CD4-positive, alpha-beta T cell treated with Interleukin-12 subunit alpha and Interleukin-12 subunit beta, for 1 hour (primary cell): ENCODE measurements at places on chromosomes 1 and 21.

DNA sequence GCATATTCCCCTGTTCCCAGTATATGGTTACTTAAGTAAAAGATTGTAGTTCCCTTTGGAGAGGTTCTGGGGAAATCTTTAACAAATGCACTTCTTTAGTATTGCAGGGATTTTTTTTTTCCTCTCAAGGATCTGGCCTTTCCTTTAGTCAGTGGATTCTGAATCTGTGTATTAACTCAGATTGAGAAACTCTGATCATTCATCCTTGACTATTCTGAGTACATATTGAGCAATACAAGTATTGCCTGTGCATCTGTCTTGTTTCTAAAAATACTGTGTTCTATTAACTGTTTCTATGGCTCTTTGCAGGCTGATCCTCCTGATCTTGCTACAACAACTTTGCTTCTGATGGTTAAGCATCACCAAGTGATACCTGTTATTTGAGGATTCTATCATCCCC, 67.8 kb upstream of the FGGY start:
- no peak for DNase-seq

- peak; percentile 55 for DNase-seq
These were observed 1.8 kb upstream of the MCOLN2 start for GRCh38 chr1:84998642-84999280.

- no peak for DNase-seq
These were observed 57.0 kb upstream of the CACYBP start for GRCh38 chr1:174942547-174943255.

GRCh38 chr1:39795651-39796050, 7.0 kb upstream of the BMP8B start:
- DNase-seq, result no peak

- no peak for DNase-seq
These were observed at the start of gene KCNA10 for GRCh38 chr1:110519125-110519810. Gene KCNA10, minus strand, starts transcription at chr1:110519175. Its CDS starts 388 bp downstream, at chr1:110518787.

DNA sequence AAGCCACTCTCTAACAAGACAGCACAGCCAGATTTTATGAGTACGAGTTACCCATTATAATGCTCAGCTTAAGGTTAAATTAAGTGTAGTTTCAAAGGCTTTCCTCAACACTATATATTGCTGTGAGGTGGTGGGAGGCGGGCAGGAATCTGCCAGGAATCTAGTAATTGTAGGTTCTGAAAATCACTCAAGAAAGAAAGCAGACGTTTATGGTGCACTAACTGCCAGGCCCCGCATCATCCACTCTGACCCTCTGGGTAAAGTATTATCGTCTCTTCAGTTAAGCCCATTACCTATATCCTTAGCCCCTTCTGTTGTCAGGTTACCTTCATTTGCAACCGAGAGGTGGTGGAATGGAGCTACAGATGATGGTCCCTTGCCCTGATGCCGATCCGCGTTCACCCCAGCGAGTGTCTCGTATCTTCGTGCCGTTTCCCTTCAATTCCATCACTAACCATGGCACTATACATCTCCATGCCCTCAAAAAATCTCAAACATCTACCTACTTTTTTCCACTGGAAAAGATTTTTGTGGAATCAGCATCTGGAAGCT, 12.4 kb downstream of the HMGN1 start:
- DNase-seq, result no peak

DNA sequence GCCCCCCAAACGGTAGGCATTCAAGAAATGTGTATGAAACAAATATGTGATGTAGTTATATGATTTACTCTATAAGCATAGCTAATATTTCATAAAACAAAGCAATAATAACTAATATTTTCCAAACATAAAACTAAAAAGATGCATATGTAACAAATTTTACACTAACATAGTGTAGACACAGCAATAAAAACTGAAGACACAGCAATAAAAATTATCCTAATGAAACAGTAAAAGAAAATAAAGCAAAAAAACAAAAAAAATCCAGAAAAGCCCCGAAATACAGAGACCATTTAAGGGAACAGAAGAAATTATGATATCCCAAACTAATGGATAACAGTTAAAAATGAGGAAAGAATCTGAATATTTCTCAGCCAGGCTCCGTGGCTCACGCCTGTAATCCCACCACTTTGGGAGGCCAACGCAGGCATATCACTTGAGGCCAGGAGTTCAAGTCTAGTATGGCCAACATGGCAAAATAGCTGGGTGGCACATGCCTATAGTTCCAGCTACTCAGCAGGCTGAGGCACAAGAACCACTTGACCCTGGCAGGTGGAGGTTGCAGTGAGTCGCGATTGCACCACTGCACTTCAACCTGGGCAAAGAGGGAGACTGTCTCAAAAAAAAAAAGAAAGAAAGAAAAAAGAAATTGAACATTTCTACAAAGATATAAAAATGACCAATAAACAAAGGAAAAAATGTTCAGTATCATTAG, 38.2 kb upstream of the PSMG1 start:
- no peak for DNase-seq

DNA sequence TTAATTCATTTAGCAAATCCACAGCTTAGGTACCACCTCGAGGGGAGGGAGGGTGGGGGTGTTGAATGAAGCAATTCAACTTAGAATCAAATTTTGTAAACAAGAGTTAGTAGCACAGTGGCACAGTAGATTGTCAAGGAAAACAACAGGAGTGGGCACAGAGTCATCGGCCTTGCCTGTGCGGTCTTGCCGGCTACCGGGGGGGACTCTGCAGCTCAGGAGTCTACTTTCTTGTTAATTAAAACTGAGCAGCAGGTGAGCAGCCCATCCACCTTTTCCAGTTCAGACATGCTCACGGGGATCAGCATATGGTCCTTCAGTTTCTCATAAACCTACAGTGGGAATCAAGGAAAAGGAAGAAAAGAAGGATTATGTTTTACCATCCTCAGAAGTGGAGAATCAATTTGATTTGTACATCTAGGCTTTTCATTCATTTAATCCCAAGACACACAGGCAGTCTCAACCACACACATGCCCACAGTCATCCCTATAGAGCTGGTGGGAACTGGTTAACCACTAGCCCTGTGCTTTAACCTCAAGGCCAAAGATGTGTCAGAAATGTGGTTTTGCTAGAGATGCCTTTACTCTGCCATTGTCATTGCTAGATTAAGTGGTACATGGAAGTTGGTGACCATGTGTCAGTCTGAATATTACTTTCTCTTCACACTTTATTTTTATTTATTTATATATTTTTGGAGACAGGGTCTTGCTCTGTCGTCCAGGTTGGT, 45.0 kb upstream of the BCL10 start:
- DNase-seq, result no peak

- no peak for DNase-seq
These were observed 37.6 kb upstream of the PGBD5 start for GRCh38 chr1:230463760-230464159.

DNA sequence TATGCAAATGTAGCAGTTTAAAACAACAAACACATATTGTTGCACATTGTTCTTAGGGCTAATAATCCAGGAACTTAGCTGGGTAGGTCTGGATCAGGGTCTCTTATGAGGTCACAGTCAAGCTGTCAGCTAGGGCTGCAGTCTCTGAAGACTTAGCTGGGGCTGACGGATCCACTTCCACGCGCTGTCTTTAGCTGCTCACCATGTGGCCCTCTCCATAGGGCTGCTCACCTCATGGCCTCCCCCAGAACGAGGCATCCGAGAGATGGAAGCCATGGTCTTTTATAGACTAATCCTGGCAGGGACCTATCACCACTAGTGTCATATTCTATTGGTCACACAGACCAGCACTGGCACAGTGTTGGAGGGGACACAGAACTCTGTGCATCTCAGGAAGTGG, 8.7 kb upstream of the OXCT2 start:
- no peak for DNase-seq

- no peak for DNase-seq
These were observed 184.1 kb downstream of the RASAL2 start for GRCh38 chr1:178277793-178278530.

- peak; percentile 81 for DNase-seq
These were observed at the start of gene S1PR1 for GRCh38 chr1:101236516-101237228. Gene S1PR1, plus strand, starts transcription at chr1:101237019. Its CDS starts 1,966 bp downstream, at chr1:101238985.

- no peak for DNase-seq
These were observed 49.8 kb upstream of the OLIG2 start for GRCh38 chr21:32975811-32976431.

GRCh38 chr1:19262744-19263143, 11.1 kb downstream of the MRTO4 start:
- DNase-seq, result no peak

DNA sequence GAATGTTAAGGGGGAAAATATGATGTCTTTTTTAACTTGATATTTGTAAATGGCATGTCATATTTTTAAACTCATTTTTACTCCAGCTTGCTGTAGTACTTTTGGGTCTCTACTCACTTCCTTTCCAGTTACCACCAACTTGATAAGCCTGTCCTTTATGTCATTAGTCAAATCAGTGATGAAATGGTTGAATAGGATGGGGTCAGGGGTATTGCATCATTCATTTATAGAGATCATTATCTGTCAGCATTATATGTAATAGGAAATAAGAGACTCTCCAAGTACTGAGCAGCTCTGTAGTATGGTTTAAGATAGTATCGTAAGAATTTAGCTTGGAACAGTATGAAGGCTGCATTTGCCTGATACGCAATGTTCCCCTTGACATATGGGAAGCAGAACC, 227.3 kb downstream of the BRINP3 start:
- no peak for DNase-seq

GRCh38 chr1:46735708-46736324, 16.9 kb upstream of the EFCAB14 start:
- DNase-seq, result peak; percentile 31

DNA sequence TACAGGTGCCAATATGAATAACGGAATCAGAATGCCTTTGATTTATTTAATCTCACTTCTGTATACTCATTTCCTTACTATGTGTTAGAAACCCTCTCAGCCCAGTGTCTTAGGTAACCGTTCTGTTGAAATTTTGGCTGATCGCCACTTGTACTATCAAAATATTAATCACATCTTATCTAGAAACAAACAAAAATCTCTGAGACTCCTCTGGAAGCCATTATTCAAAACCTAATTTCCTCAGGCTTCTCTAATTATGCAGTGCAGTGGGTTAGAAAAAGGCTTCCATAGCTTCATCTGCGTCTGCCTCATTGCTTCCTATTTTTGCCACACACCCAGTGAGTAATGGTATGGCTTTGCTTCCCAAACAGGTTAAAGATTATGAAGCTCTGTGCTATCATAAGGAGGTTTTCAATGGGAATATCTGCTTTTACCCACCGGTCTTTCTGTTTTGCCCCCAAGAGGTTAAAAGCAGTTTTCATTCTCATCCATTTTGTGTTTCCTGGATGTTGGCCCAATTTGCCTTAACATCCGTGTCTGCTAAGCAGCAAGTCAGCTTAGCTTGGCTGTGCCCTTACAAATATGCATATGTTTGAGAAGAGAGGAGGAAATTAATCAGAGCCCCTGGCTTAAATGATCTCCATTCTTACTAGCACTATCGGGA, 129.6 kb downstream of the RYR2 start:
- no peak for DNase-seq

- no peak for DNase-seq
These were observed 790 bp downstream of the TESK2 start for GRCh38 chr1:45490121-45490625.

DNA sequence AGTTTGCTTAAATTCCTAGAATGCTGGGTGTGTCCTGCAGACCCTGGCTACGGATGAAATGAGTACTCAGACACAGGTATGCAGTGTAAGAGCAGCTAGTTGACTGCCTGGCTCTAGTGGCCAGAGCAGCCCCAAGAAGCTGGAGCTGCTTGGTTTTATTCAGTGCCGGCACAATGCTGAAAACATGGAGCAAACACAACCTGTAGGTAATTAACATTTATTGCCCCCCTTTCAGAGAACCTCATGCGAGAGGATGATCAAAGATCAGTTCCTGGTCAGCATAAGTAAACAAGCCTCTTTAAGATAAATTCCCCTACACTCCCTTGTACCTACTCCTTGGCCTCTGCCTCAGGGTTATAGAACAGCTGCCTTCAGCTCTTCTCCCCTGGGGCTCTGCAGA, 43.2 kb downstream of the MRPS6 start:
- no peak for DNase-seq

DNA sequence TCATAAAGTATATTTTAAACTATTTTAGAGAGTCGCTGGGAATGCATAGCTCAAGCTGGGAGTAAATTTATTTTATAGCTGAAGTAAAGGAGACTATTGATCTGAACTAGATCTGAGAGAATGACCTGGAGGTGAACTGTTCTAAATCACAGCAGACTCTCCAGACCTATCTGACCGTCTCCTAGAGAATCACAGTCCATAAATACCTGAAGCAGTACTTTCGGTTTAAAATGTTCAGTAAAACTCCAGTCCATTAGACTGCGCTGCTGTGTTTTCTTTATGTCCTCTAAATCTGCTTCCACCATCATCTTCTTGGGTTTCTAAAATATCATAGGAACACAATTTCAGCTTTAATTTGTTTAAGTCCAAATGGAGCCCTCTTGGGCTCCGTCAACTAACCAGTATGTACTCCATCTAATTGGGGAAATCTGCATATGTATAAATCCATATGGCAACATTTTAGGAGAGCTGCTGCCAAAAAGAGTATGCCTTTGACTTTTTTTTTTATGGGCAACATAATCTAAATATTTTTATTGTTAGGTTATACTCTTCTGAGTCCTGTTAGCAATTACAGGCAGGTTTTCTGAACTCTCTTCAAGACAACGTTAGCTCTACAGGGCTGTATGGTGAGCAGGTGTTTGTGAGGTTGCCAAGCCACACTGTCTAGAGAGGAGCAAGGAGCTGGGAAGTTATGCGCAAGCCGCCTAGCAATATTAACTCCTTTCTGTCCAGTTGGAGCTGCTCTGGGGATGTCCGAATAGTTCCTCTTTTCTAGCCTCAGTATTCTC, 111.2 kb downstream of the SPAG17 start:
- DNase-seq, result no peak

- DNase-seq, result no peak
These were observed 3.5 kb downstream of the GCLM start for GRCh38 chr1:93905734-93906133.

DNA sequence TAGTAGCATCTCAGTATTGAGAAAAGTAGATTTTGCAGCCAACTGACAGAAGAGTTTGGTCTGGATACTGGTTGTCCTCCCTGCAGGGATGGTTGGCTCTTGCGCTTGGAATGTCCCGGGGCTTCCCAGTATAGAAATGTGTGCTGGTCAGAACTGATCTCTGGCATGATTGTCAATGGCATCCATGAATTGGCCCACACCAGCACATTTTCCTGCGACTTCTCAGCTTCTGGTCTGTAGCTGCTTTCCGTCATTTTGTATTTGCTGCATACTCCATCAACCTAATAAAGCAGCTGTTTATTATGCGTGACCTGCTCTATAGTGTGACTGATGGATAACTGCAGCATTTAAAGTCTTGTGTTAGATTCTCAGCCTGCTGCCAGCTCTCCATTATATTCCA, 203.7 kb downstream of the S1PR1 start:
- no peak for DNase-seq

DNA sequence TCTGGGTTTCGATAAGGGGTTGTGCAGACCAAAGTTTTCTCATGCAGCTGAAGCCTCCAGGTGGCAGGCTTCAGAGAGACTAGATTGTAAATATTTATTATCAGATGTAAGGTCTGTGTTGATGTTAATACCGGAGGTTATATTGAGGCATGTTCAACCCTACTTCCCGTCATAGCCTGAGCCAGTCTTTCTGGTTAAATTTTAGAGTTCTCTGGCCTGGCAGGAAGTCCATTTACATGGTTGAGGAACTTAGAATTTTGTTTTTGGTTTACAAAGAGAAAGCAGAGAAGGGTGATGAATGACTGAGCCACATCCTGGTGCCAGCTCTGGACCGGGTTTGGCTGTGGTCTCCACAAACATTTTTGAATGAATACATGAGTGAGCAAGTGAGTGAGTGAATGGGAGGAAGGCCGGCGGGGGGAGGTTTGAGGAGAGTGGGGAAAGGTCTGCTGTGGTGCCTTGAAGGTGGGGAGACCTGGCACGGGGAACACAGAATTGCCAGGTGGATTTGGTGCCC, 218.5 kb downstream of the DISC1 start:
- no peak for DNase-seq
